ENCODE measurements at places on chromosomes 2 and 18. TPM values are rescaled to one million over a fixed set of nuclear protein-coding genes. Genes with fewer than 3 reads are reported as not detected.

- no peak overlapping the region for H3K27ac ChIP-seq
- H3K36me3 ChIP-seq = no peaks in the 10 kb centered on the region
- no peak for DNase-seq
- H3K4me1 ChIP-seq = no peaks in the 10 kb centered on the region
- H3K4me3 ChIP-seq = no peak overlapping the region
Measured at GRCh38 chr2:31651736-31652135, 71.0 kb upstream of the SRD5A2 start.

DNA sequence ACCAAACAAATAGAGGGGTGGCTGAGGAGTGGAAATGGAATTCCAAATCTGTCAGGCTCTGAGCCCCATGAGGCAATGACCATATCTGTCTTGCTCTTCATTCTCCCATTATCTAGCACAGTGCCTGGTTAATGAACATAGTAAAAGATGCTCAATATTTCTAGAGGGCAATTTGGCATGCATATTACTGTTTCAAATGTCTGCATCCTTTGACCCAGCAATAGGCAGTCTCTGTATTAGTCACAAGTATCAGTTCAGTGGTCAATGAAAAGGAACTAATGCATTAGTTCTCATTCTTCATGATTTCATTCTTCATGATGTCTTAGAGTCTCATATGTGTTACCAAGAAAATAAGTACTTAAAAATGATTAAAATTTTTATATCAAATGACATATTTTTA, 28.4 kb upstream of the MALL start:
- H3K4me3 ChIP-seq = no peak overlapping the region
- no peaks in the 10 kb centered on the region for H3K36me3 ChIP-seq
- peaks cover 45% of the 10 kb centered on the region for H3K4me1 ChIP-seq
- DNase-seq = no peak

- H3K4me3 ChIP-seq = no peak overlapping the region
- no peak for DNase-seq
Measured at GRCh38 chr18:43081396-43081795, 34.1 kb downstream of the RIT2 start.

DNA sequence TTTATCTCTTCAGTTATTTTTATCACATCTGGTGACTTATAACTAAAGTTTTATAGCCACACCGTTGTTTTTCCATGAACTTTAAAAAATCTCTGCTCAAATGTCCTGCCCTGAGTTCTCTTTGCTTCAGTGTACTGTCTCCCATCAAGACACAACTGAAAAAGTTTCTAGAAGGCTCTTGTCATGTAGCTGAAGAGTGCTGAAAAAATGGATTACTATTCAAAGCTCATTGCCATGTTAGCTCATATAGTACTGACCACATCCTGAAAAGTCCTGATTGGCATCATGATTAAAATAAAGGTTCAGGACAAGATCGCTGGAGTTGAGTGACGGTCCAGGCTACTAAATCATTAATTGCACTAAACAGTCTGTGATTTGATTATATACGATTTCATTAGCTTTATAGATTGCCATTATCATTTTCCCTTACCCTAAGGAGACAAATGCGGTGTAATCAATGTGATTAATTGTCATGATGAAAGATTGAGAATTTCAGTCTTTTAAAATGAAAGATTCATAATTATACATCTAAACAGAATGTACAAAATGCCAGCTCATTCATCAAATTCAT, 62.2 kb downstream of the MFSD6 start:
- peaks cover 8% of the 10 kb centered on the region for H3K36me3 ChIP-seq
- H3K4me3 ChIP-seq = no peak overlapping the region
- H3K27me3 ChIP-seq = no peaks in the 10 kb centered on the region
- peaks cover 35% of the 10 kb centered on the region for H3K4me1 ChIP-seq

DNA sequence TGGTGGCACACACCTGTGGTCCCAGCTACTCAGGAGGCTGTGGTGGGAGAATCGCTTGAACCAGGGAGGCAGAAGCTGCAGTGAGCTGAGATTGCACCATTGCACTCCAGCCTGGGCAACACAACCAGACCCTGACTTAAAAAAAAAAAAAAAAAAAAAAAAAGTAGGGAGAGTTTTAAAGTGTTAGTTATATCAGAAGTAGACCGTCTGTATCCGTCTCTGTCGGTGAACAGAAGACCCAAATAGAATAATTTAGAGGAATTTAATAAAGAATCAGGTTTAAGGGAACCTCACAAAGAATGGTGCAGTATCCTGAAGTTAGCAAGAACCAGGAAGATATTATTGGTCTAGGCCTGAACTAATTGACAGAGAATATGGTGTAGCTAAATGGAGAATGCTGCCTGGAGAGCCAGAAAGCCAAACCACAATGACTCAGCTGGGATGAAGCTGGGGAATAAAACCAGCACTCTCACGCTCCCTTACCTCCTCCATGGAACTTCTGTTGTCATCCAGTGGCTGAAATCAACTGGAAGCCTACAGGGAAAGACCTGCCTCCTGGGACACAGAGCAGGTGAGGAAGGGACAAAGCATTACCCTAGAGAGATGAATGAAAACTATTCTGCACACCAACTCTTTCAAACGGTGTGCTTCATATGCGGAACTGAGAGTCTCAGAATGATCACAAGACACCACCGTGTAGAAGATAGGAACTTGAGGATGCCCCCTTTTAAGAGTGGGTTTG, 39.1 kb upstream of the PLEKHM3 start:
- no peaks in the 10 kb centered on the region for H3K4me1 ChIP-seq
- no peak overlapping the region for H3K27ac ChIP-seq
- no peak overlapping the region for H3K4me3 ChIP-seq
- no peak for DNase-seq
- H3K27me3 ChIP-seq = peaks cover 7% of the 10 kb centered on the region
- no peaks in the 10 kb centered on the region for H3K36me3 ChIP-seq

The HAUS1 gene
- 43.4 TPM for total RNA-seq

GRCh38 chr18:8052237-8052701, 485.2 kb downstream of the PTPRM start:
- peak; percentile 17 for DNase-seq
- H3K4me3 ChIP-seq = no peak overlapping the region
- H3K4me1 ChIP-seq = no peaks in the 10 kb centered on the region
- H3K36me3 ChIP-seq = no peaks in the 10 kb centered on the region
- no peaks in the 10 kb centered on the region for H3K27me3 ChIP-seq
- H3K27ac ChIP-seq = no peak overlapping the region

GRCh38 chr2:234060236-234060635, 9.7 kb downstream of the SPP2 start:
- H3K27me3 ChIP-seq = peaks cover 10% of the 10 kb centered on the region
- DNase-seq = no peak
- H3K4me1 ChIP-seq = no peaks in the 10 kb centered on the region
- no peak overlapping the region for H3K27ac ChIP-seq
- H3K4me3 ChIP-seq = no peak overlapping the region

DNA sequence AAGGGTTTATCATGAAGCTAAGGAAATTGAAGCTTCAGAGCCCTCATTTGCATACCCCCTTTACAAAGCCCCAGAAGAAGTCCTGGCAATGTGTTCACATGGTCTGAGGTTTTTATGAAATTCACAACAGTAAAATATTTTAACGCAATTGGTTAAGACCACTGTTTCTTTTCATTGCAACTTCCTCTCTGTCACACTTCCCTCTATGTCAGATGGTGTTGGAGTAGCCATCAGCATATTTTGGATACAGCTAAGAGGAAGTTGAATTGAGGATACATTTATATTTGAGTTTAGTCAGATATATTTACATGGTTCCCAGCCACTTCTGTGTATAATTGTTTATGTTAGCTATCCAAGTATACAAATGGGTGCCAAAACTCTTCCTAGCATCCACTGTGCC, 170.0 kb downstream of the TXNL1 start:
- no peaks in the 10 kb centered on the region for H3K36me3 ChIP-seq
- H3K4me1 ChIP-seq = no peaks in the 10 kb centered on the region
- no peak overlapping the region for H3K27ac ChIP-seq
- H3K4me3 ChIP-seq = no peak overlapping the region

- no peaks in the 10 kb centered on the region for H3K36me3 ChIP-seq
- H3K4me1 ChIP-seq = peaks cover 11% of the 10 kb centered on the region
- no peak overlapping the region for H3K27ac ChIP-seq
- peaks cover 6% of the 10 kb centered on the region for H3K27me3 ChIP-seq
- H3K4me3 ChIP-seq = no peak overlapping the region
Measured at GRCh38 chr18:24181806-24182205, 42.9 kb downstream of the CABYR start.

DNA sequence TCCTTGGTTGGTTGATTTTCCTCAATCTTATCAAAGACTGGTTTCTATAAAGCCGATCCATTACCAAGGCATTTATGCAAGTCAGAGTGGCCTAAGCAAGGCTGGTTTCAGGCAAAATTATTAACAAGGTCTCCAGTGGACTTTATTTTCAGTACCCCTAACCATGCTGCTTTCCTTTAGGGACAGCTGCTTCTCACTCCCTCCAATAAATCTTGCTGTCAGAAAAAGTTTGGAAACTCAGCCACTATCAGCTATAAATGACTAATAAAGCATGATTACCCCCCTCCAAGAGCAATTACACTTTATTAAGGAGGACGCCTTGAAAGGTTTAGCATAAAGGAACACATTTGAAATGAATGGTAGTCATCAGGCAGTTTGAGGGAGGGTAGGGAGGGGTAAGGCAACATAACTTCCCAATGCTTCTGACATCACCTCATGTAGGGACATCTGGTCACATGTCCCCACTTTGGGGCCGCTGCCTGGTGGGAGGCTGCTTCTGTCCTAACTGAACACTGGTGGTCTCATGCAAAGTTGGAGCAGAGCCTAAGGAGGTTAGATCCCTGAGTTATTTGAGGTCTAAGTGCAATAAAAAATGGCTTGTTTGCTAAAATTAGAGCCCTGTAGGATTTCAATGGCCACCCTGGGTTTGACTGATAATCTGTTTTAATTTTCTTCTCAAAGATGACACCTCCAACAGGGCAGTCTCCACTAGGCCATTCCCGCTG, 58.0 kb upstream of the TMEM178A start:
- H3K27ac ChIP-seq = no peak overlapping the region
- no peak overlapping the region for H3K4me3 ChIP-seq
- peaks cover 6% of the 10 kb centered on the region for H3K4me1 ChIP-seq
- no peak for DNase-seq
- H3K36me3 ChIP-seq = no peaks in the 10 kb centered on the region

The GKN2 gene
- not detected for total RNA-seq

The CYS1 gene
- total RNA-seq = 0.81 TPM

GRCh38 chr2:172896661-172897081, 161.0 kb downstream of the RAPGEF4 start:
- no peak for DNase-seq
- H3K27me3 ChIP-seq = peaks cover 19% of the 10 kb centered on the region
- H3K4me3 ChIP-seq = no peak overlapping the region
- H3K27ac ChIP-seq = no peak overlapping the region

- peaks cover 16% of the 10 kb centered on the region for H3K27me3 ChIP-seq
- H3K36me3 ChIP-seq = no peaks in the 10 kb centered on the region
- DNase-seq = no peak
- peaks cover 11% of the 10 kb centered on the region for H3K4me1 ChIP-seq
- no peak overlapping the region for H3K4me3 ChIP-seq
- H3K27ac ChIP-seq = no peak overlapping the region
Measured at GRCh38 chr2:65185012-65185411, 42.6 kb upstream of the ACTR2 start.

The UPP2 gene
- not detected for total RNA-seq

The LRRTM4 gene
- total RNA-seq = not detected

DNA sequence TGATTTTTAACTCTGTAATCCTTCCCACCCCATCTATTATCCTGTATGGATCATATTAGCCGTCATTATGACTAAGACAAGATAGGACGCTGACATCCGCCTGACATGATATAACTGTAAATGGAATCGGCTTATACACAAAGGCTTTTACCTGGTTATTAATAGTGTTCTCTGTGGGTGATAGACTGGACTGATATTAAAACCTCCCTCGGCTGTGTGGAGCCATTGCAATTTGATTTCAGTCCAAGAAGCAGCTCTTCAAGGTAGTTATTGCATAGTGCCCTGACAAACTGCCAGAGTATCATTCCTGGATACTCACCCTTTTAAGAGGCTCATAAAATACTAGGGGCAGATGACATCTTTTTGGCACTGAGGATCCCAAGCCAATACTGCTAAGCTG, 226.1 kb upstream of the HNRNPA3 start:
- H3K36me3 ChIP-seq = no peaks in the 10 kb centered on the region
- no peak for DNase-seq
- no peak overlapping the region for H3K4me3 ChIP-seq
- H3K27ac ChIP-seq = no peak overlapping the region

DNA sequence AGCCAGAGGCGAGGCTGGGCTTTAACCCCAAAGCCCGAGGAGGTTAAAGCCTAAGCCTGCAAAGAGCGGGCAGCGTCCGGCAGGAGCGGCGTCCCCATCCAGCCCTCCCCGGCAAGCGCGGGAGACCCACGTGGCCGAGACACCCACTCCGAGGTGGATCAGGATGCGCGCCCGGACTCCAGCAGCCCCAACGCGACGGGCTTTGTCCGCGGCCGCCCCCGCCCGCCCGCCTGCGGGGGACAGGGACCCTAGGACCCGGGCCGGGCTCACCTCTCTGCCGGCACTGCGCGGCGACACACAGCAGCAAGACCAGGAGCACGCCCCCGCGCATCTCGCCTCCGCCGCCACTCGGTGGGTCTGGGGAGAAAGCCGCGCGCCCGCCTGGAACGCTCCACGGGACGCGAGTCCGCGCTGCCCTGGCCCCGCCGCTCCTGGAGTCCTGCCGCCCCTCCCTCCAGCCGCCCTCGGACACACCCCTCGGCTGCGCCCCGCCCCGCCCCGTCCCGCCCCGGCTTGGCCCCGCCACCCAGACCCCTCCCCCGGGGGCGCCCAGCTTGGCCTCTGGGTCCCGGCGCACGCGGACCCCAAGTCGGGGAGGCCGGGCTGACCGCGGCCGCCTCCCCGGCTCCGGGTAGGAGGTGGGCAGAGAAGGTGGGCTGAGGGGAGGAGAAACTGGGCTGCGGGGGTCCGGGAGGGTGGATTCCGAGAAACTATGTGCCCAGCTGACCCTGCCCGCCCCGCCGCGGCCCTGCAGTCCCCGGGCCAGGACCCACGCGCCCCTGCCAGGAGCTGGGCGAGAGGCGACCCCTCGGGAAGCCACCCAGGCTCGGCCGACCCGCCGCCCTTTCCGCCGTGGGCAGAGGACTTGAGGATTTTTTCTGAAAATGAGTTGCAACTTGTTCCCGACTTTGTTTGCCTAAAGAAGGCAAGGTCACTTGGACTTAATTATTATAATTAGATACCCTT, at the start of gene LAMA1:
TSS of gene LAMA1 (minus strand) at position 408 of the 966 bp plus-strand sequence. CDS start at position 331, 77 bp downstream.
- H3K4me1 ChIP-seq = peaks cover 10% of the 10 kb centered on the region
- peak within 1 kb of the TSS; percentile 52 for H3K4me3 ChIP-seq
- H3K27me3 ChIP-seq = peaks cover 30% of the 10 kb centered on the region
- no peak for DNase-seq
- no peak within 1 kb of the TSS for H3K27ac ChIP-seq
- no peaks in the 10 kb centered on the region for H3K36me3 ChIP-seq
